AG10803 (cell line): ENCODE measurements at places on chromosomes 7 and 10.

DNA sequence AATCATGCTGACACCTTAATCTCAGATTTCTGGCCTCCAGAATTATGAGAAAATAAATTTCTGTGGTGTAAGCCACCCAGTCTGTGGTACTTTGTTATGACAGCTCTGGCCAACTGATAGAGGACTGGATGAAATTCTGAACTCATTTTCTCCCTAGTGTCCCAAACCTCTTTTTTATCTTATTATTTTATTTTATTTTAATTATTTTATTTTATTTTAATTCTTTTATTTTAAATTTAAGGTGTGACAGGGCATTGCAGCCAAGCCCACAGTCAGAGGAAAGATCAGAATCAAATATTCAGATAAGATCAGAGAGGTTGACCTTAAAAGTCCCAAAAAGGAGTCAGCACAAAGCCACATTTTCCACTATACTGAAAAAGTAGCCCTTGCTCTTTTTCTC, 228.1 kb downstream of the TFEC start:
- DNase-seq: no peak

DNA sequence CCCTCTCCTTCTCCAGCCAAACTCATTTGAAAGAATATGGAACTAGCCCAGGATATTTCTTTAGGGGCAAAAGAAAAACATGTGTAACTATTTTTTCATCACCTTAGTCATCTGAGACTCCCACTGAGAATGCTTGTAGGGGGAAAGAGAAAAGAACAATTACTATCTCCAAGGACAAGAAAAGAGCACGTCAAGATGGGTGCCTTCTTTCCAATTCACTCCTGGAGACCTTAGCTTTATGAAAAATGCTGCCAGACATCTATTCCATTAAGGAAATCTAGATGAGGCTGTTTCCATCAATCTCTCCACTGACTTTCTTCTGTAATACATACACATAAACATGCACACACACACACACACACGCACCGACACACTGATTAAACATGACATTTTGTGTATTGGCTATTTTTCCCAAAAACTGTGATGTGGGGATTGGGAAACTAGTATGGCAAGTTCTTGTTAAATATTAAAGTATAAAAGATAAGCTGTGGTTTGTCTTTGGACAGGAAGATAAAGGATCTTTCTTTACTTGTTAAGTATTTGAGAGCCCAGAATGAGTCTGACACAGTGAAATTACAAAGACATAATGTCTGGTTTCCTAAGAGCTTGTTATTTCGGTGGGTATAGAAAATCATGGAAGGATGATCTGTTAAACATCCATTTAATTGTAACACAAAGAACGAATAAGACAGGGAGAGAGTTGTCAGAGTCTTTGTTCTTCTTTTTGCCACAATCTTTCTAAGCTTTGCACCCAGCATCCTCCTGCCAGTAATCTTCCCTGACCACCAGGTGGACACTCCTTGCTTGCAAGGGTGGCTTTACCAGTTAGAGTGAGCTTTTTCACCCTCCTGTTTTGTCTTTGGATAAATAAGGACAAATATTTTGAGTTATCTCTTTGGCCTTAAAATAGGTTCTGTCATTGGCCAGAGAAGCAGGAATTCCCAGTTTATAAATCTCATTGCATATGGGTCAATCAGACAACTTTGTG, 177.3 kb upstream of the TMEM72 start:
- no peak for DNase-seq

GRCh38 chr10:11687779-11688447, 54.3 kb upstream of the ECHDC3 start:
- no peak for DNase-seq

- peak; percentile 88 for DNase-seq
Observed at GRCh38 chr7:5425507-5426225, 2.0 kb upstream of the TNRC18 start.

DNA sequence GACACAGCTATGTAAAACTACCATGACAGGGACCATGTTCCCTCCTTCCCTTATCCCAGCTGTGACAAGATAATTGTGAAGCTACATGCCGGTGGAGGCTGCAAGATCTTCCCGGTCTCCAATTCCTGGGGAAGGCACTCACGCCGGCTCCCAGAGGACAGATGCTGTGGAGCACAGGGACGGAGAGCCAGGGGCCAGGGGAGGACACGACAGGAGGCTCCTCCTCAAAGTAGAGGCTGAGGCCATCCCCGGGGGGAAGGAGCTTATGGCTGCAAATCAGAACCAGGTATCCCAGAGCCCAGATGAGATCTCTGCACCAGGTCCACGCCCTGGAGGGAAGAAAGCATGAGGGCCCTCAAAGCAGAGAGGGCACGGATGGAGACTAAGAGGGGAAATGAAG, 286.2 kb downstream of the TCERG1L start:
- DNase-seq: no peak

GRCh38 chr10:124020981-124021815, 72.2 kb downstream of the CHST15 start:
- DNase-seq: no peak

- peak; percentile 94 for DNase-seq
Observed at GRCh38 chr10:129953119-129954051, 10.7 kb downstream of the EBF3 start.

DNA sequence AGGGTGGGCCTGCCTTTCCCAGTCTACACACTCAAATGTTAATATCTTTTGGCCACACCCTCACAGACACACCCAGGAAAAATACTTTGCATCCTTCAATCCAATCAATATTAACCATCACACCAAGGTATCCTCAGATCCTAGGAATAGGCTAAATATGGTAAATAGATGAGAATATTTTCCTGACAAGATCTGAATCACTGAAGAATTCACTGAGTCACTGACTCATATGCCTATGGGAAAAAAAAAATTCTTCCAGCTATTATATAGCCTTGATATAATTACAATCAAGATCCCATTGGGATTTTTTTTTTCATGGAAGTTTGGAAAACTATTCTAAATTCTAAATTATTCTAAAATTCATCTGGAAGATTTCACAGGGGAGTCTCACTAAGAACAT, 65.8 kb downstream of the INHBA start:
- DNase-seq: no peak

GRCh38 chr7:28469562-28469961, 57.2 kb downstream of the CREB5 start:
- DNase-seq: no peak

DNA sequence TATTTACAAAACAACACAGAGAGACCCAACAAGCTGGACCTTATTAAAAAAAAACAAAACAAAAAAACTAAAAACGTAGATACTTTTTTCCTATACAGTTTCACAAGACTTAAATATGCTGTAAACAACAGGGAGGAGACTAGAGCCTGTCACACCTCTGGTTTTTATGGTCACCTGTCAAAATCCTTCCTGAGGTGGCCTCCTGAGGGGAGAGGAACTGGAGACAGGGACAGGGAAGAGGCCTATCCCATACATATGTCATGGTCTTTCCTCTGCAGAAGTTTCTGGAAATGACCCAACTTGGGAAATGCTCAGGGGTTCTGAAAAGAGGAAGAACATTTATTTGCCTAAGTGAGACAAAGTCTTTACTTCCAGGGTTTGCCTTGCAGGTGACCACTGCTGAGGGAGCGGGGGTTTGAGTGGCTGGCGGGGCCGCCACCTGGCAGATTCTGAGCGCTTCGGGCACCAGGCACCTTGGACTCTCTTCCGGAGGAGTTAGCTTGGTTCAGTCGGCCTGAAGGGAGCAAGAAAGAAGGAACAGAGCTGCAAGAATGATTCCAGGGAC, 18.3 kb downstream of the CPA1 start:
- no peak for DNase-seq

DNA sequence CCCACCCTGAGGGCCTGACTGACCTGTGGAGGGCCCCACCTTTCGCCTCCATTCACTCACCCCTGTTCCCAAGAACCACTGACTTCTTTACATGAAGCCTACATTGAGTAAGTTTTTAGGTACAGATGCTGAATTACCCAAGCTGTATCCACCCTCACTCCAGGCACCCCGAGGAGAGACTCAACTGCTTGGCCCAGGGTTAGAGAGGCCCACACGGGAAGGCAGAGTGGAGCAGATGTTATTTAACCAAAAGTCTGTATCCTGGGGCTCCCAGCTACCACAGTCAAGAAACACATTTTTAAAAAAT, 213.1 kb upstream of the FRMD4A start:
- DNase-seq: no peak

GRCh38 chr10:5659702-5660528, 6.5 kb downstream of the ASB13 start:
- peak; percentile 73 for DNase-seq

DNA sequence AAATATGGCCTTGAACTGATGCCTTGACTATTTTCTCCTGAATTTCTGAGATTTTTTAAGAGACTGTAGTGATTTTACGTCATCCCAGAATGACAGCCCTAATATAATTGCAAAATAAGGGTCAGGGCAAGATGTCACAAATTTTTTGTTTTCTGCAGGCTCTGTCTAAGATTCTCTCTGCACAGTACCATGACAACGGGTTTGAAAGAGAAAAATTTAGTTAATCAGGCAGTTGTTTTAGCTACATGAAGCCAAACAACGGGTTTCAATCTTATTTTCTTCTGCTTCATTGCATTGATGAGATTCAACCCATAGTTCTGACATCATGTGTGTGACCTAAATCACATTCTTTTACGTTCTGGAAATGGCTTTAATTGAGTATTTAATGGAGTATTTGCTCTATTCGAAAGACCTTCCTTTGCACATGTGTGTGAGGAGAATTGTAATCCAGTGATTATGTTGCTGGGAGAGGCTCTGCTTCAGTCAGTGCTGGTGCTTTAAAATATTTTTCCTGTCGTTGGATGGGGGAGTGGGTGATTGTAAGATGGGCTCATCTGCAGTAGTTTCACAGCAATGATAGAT, 118.0 kb upstream of the RHOBTB1 start:
- no peak for DNase-seq
